ENCODE measurements at places on chromosomes 2 and 18.

- DNase-seq, result no peak
These were observed 146.5 kb downstream of the AGAP1 start for GRCh38 chr2:235640377-235640776.

- no peak for DNase-seq
These were observed 544.4 kb downstream of the DCDC2C start for GRCh38 chr2:4247791-4248190.

DNA sequence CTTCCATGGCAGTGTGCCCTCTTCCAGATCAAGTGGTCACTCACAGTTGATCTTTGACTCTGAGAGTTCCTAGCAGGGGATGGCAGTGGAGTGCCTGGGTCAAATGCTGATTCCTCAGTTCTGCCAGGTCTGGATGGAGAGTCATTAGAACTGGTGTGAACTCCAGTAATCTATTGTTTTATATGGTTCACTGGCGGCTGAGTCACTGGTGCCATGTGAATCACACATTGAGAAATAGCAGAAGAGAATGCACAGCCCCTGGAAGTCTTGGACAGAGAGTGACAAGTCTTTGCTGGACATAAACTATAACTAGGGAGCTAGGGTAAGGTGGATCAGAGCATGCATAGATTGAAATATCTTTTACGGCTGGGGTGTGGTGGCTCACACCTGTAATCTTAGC lies 86.9 kb downstream of the EIF2AK3 start:
- no peak for DNase-seq

DNA sequence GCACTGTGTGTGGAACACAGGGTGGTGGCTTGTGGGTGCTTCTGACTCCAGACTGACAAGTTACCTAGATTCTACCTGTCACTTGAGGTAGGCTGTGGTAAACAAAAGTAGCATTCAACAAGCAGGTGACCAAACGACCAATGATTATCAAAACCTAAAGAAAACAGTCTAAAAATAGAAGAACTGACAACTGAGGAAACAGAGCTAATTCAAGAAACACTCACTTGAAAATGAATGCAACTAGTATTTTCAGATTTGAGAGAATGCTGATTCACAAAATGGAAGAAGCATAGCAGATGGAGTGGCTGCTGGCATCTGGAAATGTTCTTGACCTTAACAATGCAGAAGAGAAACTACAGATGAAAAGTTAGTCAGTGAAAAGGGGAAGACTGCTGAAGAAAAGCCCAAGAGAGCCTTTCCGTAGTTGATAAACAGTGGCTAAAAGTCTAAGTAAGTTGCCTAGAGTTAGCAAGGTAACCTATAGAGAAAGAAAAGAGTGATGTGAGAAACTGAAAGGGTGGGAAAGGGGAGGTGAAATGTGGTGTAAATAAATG lies 170.4 kb downstream of the NCK2 start:
- DNase-seq, result no peak

DNA sequence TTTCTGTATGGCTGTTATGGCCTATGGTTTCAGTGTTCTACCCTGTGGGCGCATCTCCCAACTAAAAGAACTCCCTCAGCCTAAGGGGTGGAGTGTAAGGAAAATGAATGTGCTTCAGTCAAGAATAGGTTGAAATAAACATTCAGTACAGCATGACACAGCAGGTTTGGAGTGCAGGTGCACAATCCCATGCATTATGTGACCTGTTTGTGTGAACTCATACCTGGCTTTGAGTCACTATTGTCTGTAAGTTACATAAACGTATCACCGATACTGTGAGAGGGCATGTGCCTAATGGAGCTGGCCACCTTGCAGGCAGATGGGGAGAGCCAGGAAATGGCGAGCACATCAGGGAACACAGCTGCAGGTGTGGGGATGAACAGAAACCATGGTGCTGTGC lies 216.0 kb downstream of the DSEL start:
- no peak for DNase-seq

DNA sequence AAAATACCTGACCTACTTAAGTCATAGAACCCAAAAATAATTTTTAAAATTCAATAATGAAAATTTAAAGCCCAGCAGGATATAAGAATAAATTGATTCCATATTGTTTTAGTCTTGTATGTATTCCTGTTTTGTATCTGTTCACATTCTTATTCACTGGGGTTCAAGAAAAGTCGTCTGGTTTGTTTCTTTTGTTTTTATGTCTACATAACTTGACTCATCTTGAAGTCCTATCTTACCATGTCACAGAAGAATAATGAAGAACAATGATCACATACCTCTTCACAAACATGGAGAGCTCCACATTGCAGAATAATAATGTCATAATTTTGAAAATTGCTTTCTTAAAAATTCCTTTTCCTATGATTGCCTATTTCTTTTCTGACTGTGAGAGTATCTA lies 43.4 kb upstream of the LRP1B start:
- DNase-seq, result no peak

All from neural crest cell (in vitro differentiated cells).